ENCODE measurements at places on chromosomes 1 and 21.

- DNase-seq = no peak
Observed at GRCh38 chr1:234725177-234726132, 115.5 kb upstream of the IRF2BP2 start.

- DNase-seq = no peak
Observed at GRCh38 chr1:156108057-156108456, 6.5 kb upstream of the LMNA start.

- DNase-seq = peak; percentile 6
Observed at GRCh38 chr1:46580140-46580903, 23.7 kb downstream of the MKNK1 start.

GRCh38 chr1:3230553-3230952 lies 161.6 kb downstream of the PRDM16 start:
- no peak for DNase-seq

DNA sequence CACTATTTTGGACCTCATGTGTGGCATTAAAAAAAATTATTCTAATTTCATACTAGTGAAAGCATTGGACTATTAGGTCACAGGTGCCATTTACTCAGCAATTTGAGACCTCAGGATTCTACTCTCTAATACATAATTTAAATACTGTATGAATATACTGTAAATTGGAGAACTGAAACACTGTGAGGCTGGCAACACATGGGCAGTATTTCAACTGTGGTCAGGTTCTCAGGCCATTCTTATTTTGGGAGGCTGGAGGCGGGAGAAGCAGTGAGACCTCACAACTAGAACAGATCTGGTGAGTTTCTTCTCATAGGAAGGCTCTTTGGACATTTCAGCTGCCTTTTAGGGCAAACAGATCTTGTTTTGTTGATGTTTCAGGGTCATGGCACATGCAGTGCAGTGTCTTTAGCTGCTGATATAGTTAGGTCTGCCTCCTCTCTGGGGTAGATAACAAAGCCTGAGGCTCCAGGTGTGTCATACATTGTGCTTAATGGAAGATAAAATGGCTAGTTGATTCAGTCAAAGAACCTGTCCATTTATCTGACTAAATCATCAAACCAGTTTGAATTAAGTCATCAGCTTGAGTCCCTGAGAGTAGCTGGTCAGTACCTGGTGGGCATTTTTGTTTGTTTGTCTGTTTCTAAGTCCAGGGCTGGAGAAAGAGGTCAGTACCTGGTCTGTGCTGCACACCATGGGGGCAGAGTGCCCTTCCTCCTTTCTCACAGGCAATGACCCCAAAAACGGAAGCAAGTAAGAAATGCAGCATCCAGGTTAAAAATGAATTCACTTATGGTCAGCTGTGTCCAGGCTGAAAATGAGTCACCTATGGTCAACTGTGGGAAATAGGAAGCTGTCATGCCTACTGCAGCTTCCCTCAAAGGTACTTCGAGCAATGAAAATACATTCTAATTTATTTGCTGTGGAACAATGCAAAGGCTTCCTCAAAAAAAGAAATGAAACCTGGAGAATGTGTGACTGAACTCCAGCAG lies 216.2 kb downstream of the SDCCAG8 start:
- no peak for DNase-seq

DNA sequence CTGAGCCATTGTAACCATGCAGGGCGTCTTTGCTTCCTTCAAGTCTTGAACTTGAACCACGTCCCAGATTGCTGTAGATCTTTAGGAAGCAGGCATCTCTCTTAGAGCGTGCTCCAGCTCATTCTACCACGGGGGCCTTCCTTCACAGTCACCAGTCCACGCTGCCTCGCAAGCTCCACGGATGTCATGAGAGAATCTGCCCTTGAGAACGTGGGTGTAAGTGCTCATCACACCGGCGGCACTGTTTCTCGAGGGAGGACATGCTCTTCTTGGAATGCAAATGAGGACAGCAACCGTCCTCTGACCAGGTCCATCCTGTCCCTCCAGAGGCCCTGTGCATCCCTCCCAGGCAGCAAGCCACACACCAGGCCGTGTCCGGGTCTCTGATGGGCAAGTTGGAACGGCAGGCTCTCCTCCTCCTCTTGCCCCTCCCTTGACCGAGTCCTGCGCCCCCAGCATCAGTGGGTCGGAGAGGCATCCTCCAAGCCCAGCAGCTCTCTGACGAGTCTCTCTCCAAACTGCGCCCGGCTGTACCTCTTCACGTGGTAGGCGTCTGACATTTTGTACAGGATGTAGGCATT lies 103.1 kb downstream of the PGBD5 start:
- DNase-seq = no peak

DNA sequence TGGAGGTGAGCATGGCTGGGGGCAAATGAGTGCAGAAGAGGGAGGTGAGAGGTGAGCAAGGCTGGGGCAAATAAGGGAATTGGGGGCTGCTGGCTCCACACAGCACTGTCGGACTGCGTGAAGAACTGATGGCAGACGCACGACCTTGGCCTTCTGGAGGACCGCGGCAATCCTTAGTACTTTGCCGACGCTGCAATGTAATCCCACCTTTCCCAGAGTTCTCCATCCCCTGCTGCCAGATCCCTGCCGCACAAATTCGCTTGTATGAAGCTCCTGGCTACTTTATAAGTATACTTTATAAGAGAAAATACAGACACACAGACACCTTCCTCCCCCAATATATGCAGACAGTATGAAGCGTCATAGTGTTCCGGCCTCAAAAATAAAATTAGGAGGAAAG lies 472.4 kb downstream of the SMYD3 start:
- no peak for DNase-seq

GRCh38 chr1:218711884-218712674 lies 366.9 kb downstream of the TGFB2 start:
- peak; percentile 59 for DNase-seq

DNA sequence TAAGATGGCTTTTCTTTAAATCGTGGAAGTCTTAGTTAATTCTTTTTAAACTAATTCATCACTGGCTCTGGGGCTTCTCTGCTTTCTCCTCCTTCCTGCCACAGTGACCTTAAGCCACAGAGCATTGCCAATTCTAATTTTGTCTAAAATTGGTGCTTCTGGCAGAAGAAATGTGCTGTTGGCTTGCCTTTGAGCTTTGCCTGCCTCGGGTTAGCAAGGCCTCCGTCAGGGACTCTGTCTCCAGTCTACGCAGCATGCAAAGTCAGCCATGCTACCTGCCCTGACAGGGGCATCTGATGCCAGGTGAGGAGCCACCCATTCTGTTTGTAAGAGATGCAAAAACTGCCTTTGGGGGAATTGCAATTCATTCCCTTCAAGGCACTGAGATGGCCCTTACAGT lies 25.2 kb downstream of the CLDN14 start:
- DNase-seq = no peak

DNA sequence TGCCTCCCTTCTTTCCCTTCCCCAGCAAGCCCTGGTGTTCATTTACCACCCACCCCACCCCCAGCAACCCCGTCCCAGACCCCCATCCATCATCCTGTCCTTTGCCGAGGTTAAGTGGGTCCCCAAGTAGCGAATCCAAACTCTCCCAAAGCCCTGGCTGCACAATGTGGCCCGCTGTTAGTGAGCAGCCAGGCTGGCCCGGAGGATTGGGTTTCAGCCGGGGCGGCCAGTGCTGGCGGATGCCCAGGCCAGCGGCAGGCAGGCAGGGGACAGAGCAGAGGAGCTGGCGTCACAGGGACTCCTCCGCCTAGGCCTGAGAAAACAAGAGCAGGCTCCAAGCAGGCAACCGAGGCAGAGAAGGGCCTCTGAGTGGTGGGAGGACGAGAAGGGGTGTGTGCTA lies 61.4 kb downstream of the EPHB2 start:
- no peak for DNase-seq

- no peak for DNase-seq
Observed at GRCh38 chr1:11654939-11655808, 497 bp downstream of the FBXO44 start.

- DNase-seq = no peak
Observed at GRCh38 chr1:93720956-93721626, 39.5 kb upstream of the BCAR3 start.

GRCh38 chr1:52676249-52676903 lies 21.8 kb downstream of the COA7 start:
- no peak for DNase-seq

DNA sequence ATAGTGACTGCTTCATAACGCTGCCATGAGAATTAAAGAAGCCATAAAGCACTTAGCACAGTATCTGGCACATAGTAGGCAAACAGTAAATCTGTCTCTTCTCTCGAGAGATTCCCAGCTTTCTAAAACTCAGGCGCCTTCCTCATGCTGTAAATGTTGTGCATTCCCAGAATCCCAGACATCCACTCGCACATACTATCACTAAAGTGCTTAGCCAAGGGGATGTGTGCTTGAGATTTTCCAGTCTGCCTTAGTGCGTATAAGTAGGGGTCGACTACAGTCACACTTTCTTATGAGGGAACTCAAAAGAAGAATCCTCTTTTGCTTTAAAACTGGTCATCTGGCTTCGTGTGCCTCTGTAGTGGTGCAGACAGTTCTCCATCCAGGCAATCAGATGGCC lies 98.6 kb upstream of the SPATA6 start:
- DNase-seq = no peak

- DNase-seq = no peak
Observed at GRCh38 chr1:54667797-54668196, 26.2 kb downstream of the MROH7 start.

DNA sequence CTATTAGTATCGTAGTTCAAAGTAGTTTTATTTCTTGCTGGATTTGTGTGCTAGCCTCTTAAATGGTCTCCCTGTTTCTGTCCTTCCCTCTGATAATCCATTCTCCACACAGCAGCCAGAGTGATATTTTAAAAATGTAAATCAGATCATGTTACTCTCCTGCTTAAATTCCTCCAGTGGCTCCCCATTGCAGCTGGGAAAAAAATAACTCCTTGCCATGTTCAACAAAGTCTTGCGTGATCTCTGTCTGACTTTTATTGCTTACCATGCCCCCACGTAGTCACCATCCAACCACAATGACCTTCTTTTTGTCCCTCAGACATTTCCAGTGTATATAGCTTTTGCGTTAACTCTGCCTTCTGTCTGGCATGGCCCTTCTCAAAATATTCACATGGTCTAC lies 178.8 kb downstream of the FGGY start:
- DNase-seq = no peak

GRCh38 chr1:107673006-107673405 lies 292.0 kb downstream of the VAV3 start:
- no peak for DNase-seq

GRCh38 chr1:12341667-12342066 lies 111.8 kb downstream of the VPS13D start:
- DNase-seq = no peak

GRCh38 chr1:46811053-46811452 lies 12.2 kb downstream of the CYP4B1 start:
- DNase-seq = no peak

- no peak for DNase-seq
Observed at GRCh38 chr1:239587574-239588369, 201.4 kb downstream of the CHRM3 start.

DNA sequence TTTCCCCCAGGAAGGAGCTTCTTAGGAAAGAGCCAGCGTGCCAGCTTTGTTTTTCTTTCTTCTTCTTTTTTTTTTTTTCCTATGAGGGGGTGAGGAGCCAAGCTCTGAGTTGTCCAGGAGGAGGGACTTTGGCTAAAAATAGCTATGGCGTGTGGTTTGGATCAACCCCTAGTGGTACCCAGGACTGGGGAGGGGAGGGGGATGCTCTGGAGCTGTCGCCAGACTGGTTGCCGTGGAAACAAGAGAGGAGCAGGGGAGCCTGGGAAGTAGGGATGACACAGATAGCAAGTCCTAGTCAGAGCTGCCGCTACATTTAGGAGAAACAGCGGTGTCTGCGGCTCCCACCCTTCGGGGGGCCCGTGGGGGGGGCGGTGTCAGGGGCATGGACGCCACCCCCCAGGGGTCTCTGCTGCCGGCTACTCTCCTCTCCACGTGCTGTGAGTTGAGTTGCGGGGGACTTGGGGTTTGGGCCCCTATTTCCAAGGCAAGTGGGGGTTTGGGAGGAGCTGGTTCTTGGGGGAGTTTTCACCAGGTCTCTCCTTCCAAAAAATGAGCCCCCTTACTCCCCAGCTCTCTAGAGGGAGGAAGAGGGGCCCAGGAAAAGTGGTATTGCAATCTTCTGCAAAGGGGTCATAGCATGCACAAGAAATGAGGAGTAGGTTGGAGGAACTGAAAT lies at the start of gene KCNJ9:
KCNJ9 (plus strand) TSS at position 278 of the 676 bp plus-strand sequence. CDS start 2,493 bp downstream, outside the sequence.
- DNase-seq = peak; percentile 18

GRCh38 chr1:26003262-26003661 lies 5.4 kb upstream of the PAFAH2 start:
- no peak for DNase-seq

- DNase-seq = no peak
Observed at GRCh38 chr1:29177022-29177705, 4.5 kb downstream of the SRSF4 start.

GRCh38 chr1:92066321-92066720 lies 8.9 kb downstream of the SETSIP start:
- no peak for DNase-seq

DNA sequence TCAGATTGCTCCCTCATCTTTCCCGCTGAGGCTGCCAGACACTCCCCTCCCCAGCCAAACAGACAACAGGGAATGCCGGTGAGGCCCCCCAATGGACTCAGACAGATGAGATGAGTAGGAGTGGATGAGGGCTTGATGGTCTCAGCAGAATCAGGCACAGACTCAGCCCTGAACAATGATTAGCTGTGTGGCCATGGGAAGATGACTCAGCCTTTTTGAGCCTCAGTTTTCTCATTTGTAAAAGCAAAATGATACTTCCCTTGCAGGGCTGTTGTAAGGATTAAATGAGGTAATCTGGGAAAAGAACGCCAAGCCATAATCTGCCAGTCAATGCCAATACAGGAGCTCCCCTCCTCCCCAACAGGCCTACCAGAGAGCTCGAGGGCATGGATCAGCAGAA lies 12.4 kb downstream of the C1orf198 start:
- no peak for DNase-seq

- DNase-seq = peak; percentile 18
Observed at GRCh38 chr21:35528116-35529042, 479.3 kb upstream of the RUNX1 start.

DNA sequence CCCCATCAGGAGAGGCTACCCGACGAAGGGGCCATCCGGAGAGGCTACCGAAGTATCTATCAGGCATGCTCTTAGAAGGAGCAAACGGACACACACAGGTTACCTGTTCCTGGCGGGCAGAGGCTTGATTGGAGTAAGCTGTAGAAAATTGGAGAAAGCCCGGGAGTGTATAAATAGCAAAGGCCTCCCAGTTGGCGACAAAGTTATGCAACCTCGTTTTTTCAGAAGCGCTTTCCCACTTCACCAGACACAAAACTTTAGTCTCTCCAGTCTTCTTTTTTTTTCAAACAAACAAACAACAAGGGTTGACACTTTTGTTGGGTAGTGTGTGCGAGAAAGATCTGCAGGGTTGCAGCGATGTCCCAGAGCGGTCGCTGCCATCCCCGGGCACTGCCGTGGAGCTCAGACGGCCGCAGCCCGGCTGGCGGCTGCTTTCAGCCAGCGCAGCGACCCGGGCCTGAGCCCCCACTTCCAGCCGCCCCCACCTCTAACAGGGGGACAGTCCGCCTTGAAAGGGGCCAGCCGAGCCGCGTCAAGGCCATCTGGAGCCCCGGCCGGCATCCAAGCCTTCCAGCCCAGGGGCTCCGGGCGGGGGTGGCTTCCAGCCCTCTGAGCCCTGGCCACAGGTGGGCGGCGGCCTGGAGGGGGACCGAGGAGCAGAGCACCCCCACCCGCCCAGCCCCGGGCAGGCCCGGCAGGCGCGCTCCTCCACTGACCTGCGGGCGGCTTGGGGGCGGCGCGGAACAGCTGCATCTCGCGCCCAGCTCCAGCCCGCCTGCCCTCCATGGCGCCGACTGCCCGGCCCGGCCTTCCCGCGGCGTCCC lies 616 bp downstream of the MCOLN3 start:
- DNase-seq = peak; percentile 33
